SJCRH30 (cell line): ENCODE measurements at places on chromosomes 13 and 19. TPM values are rescaled to one million over a fixed set of nuclear protein-coding genes. Genes with fewer than 3 reads are reported as not detected.

- no peak for DNase-seq
These were observed 19.0 kb downstream of the N4BP2L1 start for GRCh38 chr13:32409001-32409313.

DNA sequence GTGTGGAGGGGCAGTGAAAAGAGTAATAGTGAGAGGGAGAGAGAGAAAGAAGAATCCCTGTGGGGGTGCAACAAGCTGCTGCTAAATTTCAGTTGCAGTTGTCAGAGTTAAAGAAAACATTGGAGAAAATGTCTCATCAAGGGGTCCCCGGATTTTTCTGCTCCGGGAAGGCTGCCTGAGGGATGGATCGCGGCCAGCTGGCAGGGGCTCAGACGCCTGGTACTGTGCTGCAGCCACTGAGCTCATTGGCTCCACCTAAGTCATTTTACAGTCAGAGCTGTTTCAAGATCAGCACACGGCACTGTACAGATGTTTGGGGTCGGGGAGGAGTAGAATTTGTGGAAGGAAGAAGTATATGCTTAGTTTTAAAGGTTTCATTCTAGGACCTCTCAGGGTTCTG lies 106.2 kb downstream of the SHISA2 start:
- peak; percentile 76 for DNase-seq

GRCh38 chr19:35136231-35136630 lies 1.4 kb upstream of the LGI4 start:
- no peak for DNase-seq

GRCh38 chr13:43244481-43244880 lies 221.1 kb downstream of the DNAJC15 start:
- no peak for DNase-seq

GRCh38 chr19:38655148-38655824 lies 7.8 kb downstream of the ACTN4 start:
- DNase-seq, result no peak

DNA sequence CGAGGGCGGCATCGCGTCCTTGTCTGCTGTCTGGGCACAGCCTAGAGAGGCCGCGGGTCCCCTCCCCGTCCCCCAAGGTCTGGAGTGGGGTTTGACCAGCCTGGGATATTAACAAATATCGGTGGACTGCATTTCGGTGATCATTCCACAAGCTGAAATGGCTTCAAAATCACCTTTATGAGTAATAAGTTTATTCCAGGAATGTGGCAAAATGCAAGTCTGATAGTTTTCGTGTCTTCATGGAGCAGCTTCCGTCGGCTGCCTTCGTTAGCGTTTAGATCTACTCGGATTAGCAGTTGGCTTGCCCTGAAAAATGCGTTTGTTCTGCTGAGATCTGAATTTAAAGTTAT lies 1.1 kb upstream of the GJA3 start:
- DNase-seq, result no peak

GRCh38 chr13:102244607-102245227 lies 157.1 kb downstream of the FGF14 start:
- DNase-seq, result no peak

DNA sequence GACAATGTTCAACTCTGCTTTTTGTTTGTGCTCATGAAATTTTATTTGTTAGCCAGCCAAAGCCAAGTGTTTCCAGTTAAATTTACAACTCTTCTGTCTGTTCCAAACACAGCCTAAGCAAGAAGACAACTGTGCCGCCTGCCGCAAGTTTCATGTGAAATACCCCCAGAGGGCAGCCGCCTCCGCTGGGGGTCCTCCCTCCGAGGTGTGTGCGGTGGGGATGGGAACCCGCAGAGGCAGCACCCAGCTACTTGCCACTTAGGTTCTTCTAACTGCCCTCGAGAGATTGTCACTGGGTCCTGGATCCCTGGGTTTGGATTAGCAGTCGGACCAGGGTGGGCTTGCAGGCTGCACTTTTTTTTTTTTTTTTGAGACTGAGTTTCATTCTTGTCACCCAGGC lies 28.5 kb downstream of the ATP11A start:
- no peak for DNase-seq

- DNase-seq, result no peak
These were observed 22.9 kb upstream of the ZNF724 start for GRCh38 chr19:23273022-23273589.

DNA sequence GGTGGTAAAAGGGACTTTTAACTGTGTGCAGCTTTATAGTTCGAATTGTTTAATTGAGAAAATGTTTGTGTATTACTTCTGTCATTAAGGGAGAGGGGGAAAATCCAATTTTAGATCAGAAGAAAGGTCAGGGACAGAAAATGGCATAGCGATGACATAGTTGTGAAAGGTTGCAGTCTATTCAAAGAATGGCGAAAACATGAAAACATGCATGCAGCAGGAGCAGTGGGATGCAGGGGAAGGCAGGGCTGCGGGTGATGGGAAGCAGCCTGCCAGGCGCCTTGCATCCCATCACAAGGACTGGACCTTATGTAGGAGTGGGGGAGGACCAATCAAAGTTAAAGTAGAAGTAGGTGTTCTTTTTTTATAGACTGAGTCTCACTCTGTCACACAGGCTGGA lies 125.9 kb downstream of the CDK8 start:
- no peak for DNase-seq

GRCh38 chr13:112574834-112575613 lies 12.9 kb downstream of the TUBGCP3 start:
- no peak for DNase-seq

DNA sequence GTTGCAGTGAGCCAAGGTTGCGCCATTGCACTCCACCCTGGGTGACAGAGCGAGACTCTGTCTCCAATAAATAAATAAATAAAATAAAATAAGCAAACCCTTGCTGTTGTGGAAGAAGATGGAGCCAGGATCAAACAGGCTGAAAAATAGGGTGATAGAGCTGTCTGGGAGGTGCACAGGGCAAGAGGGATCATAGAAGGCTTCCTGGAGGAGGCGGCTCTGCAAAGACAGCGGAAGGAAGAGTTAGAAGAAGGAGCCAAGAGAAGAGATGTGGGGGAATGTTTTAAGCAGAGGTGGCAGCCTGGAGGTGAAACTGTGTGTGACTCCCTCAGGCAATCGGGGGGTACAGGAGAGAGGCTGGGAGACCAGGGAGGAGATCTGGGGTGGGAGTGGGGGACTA lies 40.6 kb downstream of the ZNRF4 start:
- no peak for DNase-seq

DNA sequence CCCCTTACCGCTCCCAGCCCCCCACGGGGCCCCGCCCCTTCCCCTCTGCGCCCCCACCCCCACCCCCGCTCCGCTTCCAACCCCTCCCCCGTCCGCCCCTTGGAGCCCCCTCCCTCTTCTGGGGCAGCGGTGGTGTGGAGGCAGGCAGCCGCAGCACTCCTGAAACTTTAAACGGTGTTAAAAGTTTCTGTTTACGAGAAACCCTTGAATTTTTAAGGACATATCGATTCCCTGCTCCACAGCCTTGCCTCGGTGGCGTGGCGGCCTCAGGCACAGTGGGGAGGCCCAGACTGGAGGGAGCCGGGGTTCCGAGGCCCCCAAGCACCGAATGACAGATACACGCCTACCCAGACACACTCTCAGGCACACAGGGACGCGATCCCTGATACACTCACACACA lies 4.8 kb upstream of the NFIX start:
- DNase-seq, result no peak

DNA sequence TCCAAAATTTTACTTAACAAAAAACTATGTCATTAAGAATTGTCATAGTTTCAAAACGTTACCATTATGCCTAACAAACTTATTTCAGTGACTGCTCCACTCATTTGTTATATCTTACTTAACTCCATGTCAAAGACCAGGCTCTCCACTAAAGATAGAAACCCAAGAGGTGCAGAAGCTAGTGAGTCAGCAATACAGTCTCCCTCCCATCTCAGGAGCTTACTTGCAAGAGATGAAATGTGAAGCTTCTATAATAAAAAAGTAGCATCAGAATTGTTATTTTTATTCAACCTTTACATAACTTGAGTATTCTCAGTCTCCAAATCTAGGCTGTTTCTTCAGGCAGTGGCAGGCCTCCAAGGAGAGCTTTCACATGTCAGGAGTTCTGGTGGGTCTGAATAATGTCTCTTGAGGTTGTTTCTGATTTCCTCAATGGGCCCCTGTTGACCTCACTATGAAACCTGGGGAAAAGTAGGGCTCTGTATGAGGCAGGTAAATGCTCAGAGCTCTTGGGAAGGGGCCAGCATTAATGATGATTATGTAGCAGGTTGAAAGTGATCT lies 242.0 kb downstream of the NDFIP2 start:
- no peak for DNase-seq

GRCh38 chr13:93709506-93710244 lies 483.1 kb downstream of the GPC6 start:
- no peak for DNase-seq

DNA sequence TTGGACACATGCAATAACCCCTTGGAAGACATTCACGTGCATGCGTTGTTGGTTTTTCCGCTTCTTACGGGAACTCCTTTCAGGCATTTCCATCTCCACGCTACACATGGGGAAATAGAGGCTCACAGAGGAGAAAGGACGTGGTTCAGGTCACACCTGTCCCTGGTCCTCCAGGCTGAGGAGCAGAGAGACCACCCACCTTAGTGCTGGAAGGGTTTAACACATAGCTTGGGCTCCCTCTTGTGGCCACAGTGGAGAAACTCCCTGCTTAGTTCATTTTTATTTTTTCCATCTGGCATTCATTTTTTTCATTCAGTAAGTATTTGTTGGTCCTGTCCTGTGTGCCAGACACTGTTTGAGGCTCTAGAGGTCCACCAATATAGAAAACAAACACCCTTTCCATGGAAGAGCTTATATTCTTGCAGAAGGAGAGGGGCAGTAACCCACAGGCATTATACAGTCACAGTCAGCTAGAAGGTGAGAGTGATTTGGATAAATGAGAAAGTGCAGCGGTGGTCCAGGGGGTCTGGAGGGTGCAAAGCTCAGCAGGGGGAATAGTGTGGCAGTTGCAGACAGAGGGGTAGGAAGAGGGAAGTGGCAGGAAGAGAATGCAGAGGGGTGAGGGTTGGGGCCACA lies 24.2 kb upstream of the TTYH1 start:
- peak; percentile 88 for DNase-seq

GRCh38 chr13:75636436-75637180 lies 478 bp downstream of the LMO7 start:
- DNase-seq, result peak; percentile 34

- no peak for DNase-seq
These were observed 7.7 kb upstream of the BRD4 start for GRCh38 chr19:15340086-15340485.

DNA sequence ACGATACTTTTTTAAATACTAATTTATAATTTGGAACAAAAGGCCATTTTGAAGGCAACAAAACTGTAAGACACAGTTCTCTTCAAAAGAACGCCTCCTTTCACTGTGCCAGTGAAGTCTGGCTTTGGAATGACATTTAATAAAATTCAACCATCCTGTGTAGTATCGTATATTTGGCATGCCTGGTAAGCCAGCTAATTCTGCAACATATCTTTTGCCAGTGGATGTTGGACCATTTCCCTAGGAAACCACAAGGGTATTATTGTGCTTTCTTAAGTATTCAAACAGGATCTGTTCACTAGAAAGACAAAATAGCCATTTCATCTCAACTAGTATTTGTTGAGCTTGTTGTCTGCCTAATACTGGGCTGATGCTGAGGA lies 111.6 kb downstream of the RGCC start:
- DNase-seq, result no peak

DNA sequence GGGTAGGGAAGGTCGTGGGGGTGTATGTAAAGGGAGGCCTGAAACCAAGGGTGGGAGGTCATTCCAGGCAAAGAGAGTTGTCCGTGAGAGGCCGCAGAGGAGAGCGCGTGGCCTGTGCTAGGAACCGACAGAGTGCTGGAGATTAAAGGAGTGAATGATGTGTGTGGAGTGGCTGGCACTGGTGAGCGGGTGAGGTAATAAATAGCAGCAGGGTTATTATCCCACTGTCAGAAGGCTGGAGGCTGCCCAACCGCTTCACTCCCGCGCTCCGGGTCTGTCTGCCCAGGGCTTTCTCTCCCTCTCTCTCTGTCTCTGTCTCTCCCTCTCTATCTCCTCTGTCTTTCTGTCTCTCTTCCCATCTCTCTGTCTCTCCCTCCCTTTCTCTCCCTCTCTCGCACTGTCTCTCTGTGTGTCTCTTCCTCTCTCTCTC lies 17.4 kb downstream of the ZNF579 start:
- DNase-seq, result no peak

- no peak for DNase-seq
These were observed 25.4 kb upstream of the AKAP11 start for GRCh38 chr13:42246541-42246940.

DNA sequence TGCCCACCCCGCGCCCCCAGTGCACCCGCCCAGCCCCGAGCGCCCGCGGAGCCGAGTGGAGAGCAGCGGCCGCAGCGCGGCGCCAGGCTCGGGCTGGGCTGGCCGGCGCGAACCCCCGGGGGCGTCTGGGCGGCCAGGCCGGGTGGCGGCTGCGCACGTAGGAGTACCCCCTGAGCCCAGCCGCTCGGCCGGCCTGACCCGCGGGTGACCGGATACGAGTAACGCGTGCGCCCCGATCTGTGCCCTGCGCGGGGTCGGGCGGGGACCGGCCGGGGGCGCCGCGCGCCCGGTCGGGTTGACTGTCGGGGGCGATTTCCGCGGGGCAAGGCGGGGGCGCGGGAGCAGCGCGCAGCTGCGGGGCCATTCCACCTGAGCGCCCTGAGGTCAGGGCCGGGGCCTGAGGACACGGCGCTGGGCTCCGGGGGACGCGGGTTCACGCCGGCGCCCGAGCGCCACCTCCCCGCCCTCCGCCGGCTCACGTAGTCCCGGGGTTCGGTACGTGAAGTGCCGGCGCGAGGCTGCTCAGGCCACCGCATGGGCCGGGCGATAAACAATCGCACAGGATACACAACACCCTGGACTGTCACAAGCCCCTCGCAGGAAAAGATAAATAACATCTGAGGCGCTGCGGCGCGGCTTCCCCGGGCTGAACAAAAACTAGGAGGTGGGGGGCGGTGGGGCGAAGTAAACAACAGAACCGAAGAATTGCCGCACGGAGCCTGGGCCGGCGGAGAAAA lies 37.6 kb upstream of the FLT1 start:
- no peak for DNase-seq

- DNase-seq, result no peak
These were observed 53.5 kb upstream of the ALOX5AP start for GRCh38 chr13:30681843-30682242.

DNA sequence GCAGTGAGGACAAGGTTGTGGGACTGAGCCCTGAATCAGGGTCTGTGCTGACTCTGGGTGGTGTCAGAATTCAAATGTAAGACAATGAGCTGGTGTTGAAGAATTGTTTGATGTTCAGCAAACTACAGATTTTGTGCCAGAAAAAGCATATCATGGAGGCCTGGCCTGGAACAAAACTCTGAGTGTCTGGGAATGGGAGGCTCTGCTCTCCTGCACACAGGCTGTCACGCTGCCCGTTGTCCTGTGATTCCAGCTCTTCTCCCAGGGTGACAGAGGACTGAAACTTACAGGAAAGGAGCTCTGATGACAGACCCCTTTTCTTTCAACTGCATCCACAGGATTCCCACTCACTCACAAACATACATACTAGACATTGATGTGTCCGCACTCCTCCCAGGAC lies 120.1 kb downstream of the ZNF486 start:
- no peak for DNase-seq

- DNase-seq, result no peak
These were observed 53.9 kb upstream of the ZNF730 start for GRCh38 chr19:23062921-23063320.

RNASEH2A gene
- 92.4 and 99.0 TPM in 2 replicates for total RNA-seq

SHISA2 gene
- total RNA-seq, result 43.1 and 48.7 TPM in 2 replicates

F2RL3 gene
- total RNA-seq, result 0.20 and 0.47 TPM in 2 replicates

C19orf81 gene
- total RNA-seq, result not detected in 2 replicates

TEX101 gene
- total RNA-seq, result not detected in 2 replicates
